ENCODE measurements at places on chromosomes 5 and 9.
A peak's percentile ranks its signal among the peaks of the same experiment; 100 is the strongest.

DNA sequence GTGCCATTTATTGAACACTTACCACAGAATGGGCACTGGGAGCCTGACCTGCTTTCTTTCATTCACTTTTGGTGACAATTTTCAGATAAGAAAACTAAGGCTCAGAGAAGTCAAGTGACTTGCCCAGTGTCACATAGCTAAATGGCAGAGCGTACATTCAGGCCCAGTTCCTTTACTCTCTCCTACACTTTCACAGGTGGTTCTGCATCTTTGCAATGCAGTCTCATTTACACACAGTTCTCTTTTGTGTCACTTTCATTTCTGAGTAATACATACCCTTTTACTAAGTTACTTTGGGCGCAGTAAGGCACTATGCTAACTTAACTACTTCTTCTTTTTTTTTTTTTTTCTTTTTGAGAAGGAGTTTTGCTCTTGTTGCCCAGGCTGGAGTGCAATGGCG is 8.3 kb downstream of the NFIL3 start:
- no peak for DNase-seq

DNA sequence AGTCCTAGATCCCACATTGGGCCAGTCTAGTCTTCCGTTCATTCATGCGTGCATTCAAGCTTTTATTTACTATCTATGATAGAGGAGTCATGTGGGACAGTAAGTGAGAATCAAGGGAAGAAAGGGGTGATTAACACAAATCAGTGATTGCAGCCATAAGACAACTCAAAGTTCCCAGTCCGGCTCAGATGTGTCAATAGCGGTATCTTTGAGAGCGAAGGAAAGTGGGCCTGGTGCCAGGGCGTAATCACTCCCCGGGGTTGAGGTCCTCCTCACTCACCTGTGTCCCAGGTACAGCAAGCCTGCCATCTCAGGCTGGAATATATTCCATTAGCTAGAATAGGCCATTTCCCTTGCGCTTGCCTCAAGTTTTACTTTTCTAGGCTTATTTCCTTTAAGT is 196.3 kb downstream of the ATP10B start:
- DNase-seq: no peak

- no peak for DNase-seq
Observed at GRCh38 chr5:40052808-40053207, 626.9 kb upstream of the PTGER4 start.

- DNase-seq: no peak
Observed at GRCh38 chr5:17340379-17340778, 122.9 kb downstream of the BASP1 start.

GRCh38 chr9:135786146-135786690 is 84.2 kb downstream of the KCNT1 start:
- DNase-seq: no peak

- DNase-seq: no peak
Observed at GRCh38 chr9:93916358-93916757, 38.8 kb downstream of the BARX1 start.

- DNase-seq: no peak
Observed at GRCh38 chr5:34673463-34674125, 17.5 kb downstream of the RAI14 start.

DNA sequence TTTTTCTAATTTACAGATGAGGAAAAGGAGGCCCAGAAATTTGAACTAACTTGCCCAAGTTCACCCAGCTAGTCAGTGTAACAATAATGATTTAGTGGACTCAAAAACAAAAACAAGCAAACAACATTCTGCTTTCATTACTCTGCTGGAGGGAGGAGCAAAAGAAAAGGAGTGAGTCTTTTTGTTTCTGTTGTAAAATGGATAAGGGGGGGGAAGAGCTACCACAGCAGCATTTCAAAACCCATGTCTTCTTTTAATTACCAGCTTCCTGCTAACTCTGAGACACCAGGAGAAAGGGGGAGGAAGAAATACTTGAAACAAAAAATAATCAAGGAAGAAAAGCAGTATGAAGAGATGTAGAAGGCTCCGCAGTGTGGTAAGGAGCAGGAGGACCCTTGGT is 39.2 kb upstream of the EQTN start:
- no peak for DNase-seq

GRCh38 chr5:1319436-1320256 is 24.8 kb upstream of the TERT start:
- no peak for DNase-seq

- DNase-seq: peak; percentile 14
Observed at GRCh38 chr5:153974131-153974812, 64.4 kb downstream of the FAM114A2 start.

DNA sequence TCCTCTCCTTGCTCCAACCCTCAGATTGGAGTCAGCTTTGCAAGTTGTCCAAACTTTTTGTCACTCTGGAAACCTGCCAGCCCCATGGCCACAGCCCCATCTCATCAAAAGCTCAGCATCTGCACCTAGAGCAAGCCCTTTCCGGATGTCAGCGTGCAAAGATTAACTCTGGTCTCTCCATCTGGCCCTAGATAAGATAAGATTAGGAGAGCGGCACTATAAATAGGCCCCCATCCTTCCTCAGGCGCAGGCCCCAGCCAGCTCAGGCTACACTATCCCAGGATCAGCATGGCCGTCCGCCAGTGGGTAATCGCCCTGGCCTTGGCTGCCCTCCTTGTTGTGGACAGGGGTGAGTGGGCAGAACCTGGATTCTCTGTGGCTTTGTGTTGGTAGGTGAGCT is at the start of gene SPINK4:
TSS of gene SPINK4 (plus strand) at position 247 of the 400 bp plus-strand sequence. CDS start at position 289, 42 bp downstream.
- DNase-seq: no peak

DNA sequence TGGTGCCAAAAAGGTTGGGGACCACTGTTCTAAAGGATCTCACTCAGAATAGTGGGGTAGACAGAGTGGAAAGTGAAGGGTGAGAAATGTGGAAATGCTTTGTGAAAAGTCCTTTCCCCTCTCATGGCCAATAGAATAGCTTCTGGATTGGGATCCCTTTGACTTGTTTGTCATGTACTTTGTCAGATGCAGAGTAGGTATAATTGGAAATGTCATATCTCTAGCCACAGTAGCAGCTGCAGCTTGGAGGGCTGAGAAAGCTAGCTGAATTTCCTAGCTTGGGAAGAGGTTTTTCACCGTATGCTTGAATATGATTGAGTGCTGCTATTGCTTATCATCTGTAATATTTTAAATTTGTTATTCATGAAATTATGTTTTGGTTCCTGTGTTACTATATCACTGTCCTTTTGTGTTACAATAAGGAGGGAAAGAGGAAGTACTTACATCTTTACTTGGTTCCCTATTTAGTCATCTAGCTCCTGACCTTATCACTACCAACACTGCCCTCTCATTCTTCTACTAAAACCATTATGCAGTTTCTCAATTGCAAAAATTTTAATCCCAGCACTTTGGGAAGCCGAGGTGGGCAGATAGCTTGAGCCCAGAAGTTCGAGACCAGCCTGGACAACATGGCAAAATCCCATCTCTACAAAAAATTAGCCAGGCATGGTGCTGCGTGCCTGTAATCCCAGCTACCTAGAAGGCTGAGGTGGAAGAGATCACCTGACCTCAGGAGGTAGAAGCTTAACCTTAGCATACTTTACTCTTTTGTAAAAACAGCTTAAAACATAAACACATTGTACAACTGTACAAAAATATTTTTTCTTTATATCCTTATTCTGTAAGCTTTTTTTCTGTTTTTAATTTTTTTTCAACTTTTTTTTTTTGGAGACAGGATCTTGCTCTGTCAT is 12.4 kb downstream of the SLC30A5 start:
- DNase-seq: no peak

DNA sequence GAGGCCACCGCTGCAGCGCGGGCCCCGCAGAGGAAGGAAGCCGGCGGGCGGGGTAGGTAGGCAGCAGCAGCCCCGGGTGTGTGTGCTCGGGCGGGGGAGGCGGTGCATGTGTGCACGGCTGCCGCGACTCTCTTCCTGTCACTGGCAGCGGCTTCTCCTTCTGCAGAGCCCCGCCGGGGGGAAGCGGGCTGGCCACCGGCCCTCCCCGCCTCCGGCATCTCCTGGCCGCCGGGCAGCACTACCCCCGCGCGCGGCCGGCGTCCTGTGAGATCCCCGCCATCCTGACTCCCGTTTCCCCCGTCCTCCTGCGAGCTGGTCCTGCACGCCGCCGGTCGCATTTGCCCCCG is 315 bp downstream of the PIK3R1 start:
- no peak for DNase-seq

GRCh38 chr5:53006911-53007890 is 18.0 kb downstream of the ITGA2 start:
- DNase-seq: no peak

GRCh38 chr9:79384501-79384900 is 187.3 kb upstream of the TLE4 start:
- no peak for DNase-seq

- DNase-seq: no peak
Observed at GRCh38 chr5:68730220-68730978, 363.4 kb upstream of the SLC30A5 start.

- no peak for DNase-seq
Observed at GRCh38 chr9:79006546-79006945, 565.2 kb upstream of the TLE4 start.

DNA sequence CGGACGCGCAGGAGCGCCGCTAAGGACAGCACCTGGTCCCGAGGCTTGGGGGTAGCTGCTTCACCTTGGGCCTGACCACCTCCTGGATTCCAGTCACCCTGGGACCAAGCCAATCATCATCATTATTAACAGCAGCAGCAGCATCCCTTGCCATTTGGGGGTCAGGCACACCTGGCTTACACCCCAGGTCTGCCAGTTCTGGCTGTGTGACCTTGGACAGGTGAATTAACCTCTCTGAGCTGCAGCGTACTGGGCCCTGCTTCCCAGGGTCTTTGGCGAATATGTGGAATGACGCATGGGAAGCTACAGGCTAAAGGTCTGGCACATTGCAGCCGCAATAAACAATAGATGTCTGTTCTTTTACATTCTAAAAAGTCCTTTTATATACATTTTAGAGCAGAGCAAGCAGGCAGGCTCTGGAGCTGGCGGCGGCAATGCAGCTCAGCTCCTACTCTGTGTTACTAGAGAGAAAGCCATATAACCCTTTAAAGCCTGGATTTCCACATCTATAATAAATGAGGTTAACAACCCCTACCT is 97.8 kb upstream of the CPLX2 start:
- no peak for DNase-seq

GRCh38 chr9:13332571-13332970 is 53.1 kb upstream of the MPDZ start:
- DNase-seq: no peak

DNA sequence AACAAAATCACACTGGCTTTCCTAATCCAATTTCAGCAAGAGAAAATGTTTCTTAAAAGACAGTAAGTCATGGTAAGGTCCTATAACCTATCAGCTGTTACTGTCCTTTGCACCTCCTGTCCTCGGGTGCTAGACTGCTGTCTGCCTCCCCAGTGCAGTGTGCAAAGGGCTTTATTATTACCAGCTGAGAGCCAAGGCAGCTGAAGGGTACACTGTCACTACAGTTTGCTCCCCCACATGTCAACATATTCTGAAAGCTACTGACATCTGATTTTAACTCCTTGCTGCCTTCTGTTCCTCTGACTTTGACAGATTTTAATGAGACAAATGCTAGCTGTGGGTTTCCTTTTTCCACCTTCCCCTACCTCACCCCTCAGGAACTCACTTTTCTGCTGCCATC is 389.4 kb upstream of the SLC24A2 start:
- DNase-seq: no peak

- peak; percentile 16 for DNase-seq
Observed at GRCh38 chr9:27572566-27572917, 739 bp downstream of the C9orf72 start.

DNA sequence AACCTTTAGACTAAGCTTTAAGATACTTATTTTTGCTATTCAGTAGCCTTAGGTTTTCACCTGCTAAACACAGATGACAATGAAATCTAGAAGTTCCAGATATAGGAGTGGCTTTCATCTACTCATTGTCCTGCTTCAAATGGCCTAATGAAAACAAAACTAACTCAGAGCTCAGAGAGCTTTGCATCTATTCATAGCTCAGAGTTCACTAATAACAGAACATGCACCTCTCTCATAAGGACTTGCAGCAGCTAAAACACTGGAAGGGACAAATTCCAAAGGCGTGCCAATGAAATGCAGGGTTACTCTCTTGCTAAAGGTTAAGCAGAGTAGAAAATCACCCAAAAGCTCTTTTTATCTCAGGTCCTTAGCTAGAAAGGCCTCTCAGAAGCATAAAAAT is 29.0 kb downstream of the SLC31A2 start:
- DNase-seq: no peak

DNA sequence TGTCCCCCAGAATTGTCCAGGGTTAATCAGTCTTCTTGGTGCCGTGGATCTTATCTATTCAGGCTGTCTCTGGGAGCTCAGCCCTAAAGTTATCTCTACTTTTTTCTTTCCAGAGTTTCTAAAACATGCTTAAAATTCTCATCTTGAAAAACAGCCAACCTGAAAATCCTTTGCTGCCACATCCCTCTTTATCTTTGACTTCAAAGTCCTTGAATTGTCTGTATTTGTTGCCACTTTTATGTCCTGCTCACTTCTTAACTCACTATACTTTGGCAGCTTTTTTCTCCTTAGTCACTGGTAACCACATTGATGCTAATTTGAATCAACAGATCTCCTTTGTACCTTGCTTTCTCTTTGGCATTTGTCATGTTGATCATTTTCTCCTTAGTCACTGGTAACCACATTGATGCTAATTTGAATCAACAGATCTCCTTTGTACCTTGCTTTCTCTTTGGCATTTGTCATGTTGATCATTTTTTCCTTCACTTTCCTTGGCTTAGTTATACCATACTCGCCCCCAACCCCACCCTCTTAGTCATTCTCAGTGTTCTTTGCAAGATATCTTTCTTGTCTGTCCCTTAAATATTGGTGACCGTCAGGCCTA is 8.5 kb downstream of the DMXL1 start:
- DNase-seq: no peak

DNA sequence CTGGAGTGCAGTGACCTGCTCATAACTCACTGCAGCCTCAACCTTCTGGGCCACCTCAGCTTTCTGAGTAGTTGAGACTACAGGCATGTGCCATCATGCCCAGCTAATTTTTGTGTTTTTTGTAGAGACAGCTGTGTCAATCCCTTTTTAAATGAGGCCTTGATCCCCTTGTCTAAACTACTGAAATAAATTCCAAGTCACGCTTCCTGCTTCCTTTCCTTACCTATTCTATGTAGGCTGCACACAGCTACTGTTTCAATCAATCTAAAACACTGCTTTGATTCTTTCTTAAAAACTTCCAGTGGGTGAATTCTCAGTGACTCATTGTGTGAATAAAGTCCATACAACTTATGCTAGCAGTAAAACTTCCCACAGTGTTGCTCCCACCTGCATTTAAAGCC is 2.9 kb upstream of the C7 start:
- no peak for DNase-seq

- no peak for DNase-seq
Observed at GRCh38 chr9:117104716-117105495, 310.0 kb downstream of the ASTN2 start.

Measured in right renal pelvis (tissue), 4 donors.